K562 (cell line): ENCODE measurements at places on chromosomes 1 and 21. TPM values are rescaled to one million over a fixed set of nuclear protein-coding genes. Genes with fewer than 3 reads are reported as not detected.

GRCh38 chr21:35945089-35945671 lies 115.1 kb downstream of the SETD4 start:
- no peak for DNase-seq

The LINGO4 gene
- total RNA-seq = not detected in 2 replicates

- no peak for DNase-seq
These were observed 16.5 kb downstream of the LSS start for GRCh38 chr21:46211786-46212720.

DNA sequence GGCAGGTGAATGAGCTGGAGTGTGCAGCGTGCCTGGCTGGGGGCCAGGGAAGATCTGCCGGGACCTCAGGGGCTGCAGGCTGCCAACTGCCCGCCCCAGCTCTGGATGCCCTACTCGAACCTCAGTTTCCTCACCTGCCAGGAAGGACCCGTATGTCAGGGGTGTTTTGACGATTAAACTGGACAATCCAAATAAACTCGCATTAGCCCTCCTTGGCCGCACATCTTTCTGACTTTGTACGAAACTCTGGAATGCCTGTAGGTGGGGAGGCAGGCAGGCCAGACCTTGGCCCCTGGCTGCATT lies 8.3 kb upstream of the ZNF669 start:
- DNase-seq = no peak

DNA sequence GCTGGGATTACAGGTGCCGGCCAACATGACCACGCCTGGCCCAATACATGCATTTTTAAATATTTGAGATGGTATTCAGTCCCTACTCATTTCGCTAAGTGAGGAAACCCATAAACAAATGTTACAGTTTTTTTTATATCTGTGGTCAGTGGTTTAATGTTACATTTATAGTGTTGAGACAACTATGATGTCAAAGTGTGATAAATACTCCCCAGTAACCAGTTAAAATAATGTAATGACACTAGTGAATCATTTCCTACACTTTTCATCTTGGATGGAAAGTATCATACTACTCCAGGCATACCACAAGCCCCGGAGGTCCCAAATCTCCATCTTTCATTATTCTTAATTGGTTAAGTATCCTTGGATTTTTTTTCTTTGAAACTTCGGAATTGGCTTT lies 87.5 kb upstream of the KIF26B start:
- no peak for DNase-seq
